SW 1271 (cell line): ENCODE measurements at places on chromosomes 6 and 20.

GRCh38 chr20:62461157-62461556 lies 14.6 kb downstream of the GATA5 start:
- no peak for DNase-seq

DNA sequence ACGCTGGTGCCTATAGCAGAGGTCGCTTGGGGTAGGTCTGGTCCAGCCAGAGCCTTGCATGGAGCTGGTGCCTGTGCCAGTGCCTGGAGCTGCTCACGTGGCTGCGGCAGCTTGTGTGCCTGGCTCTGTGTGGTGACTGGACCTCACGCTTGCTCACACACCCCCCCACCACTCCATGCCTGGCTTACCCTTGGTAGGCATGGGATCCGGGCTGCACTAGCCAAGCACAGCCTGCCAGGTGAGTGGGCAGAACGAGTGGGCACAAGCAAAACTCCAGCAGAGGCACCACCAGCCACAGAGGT lies 13.0 kb upstream of the DBNDD2 start:
- no peak for DNase-seq

DNA sequence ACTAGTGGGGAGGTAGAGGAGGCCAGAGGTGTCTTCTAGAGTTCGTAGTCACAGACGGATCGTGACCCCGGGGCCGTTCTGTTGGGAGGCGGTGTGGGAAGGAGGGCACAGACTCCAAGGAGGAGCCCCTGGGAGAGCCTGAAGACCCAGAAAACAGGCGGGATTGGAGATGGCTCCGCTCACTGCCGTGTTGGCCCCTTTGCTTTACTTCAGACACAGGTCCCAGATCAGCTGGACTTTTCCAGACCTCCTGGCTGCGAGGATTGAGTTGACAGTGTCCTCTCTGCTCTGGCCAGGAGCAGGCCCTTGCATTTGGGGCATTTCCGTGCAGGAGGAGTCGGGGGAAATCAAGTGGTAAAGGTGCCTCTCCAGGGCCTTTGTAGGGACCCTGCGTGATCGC lies 112.9 kb downstream of the ARMC2 start:
- no peak for DNase-seq

DNA sequence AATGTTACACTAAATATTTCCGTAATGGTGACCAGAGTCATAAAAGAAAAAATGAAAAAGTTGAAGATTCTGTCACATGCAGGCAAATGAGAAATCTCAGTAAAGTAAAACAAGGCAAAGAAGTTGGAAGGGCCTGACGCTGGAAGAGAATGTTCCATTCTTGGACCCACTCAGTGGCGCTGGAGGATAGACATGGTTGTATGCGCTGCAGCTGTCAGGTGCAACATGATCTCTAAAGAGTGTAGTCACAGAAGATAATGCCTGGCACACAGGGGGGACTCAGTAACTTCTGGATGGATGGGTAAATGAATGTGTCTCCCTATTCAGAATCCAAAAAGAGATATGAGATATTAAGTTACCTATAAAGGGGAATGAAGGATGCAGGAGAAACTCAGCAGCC lies 116.3 kb downstream of the FAXC start:
- no peak for DNase-seq

GRCh38 chr6:88748141-88748540 lies 215.3 kb downstream of the RNGTT start:
- no peak for DNase-seq

- DNase-seq, result no peak
Measured at GRCh38 chr20:4297127-4297826, 281.9 kb upstream of the RNF24 start.
